ENCODE measurements at places on chromosomes 4 and X. TPM values are rescaled to one million over a fixed set of nuclear protein-coding genes. Genes with fewer than 3 reads are reported as not detected.

DNA sequence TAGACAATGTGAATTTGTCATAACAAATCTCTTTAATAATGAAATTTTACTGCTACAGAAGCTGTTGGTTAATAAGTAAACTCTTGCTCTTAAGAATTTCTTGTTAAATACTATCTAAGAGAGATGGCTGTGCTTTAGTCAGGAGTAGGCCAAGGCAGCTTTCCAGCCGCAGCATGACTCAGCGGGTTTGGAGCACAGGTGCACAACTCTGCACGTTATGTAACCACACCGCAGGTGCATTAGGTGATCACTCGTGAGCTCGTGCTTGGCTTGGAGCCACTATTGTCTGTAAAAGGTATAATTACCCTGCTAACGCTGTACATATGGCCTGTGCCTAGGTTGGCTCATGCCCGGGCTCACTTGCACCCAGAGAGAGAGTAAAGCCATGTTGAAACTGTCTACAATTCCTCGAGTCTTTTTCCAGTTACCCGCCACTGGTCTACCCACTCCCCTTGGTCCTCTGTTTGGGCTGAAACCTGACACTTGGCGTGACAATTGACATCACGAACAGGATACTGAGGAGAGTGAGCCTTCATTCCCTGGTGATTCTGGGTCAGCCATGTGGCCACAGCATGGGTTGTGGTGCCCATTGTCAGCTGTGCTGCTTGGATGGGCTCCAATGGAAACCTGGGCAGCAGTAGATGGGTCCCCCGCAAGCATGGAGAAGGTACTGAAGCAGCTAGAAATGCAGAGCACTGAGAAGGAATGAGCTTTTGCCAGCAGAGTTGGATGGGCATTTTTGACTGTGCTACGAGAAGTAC, 18.4 kb upstream of the ANAPC4 start:
- DNase-seq: peak; percentile 31

DNA sequence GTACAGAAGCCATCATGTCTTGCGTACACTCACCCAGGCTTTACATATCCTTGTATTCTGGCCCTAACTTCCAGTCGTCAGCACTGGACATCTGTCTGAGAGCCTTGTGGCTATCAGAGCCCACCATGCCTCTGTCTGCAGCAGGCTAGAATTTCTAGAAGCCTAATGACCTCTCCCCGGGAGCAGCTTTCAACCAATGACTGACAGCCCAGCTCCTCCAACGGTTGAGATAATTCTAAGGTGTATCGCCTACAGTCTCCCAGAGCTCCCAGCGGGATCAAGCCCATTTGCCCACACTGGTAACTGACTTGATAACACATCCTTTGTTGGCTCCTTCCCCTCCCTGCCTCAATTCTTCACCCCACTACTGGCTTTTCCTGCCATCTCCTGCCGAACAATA, 562.8 kb downstream of the BCOR start:
- DNase-seq: no peak

DNA sequence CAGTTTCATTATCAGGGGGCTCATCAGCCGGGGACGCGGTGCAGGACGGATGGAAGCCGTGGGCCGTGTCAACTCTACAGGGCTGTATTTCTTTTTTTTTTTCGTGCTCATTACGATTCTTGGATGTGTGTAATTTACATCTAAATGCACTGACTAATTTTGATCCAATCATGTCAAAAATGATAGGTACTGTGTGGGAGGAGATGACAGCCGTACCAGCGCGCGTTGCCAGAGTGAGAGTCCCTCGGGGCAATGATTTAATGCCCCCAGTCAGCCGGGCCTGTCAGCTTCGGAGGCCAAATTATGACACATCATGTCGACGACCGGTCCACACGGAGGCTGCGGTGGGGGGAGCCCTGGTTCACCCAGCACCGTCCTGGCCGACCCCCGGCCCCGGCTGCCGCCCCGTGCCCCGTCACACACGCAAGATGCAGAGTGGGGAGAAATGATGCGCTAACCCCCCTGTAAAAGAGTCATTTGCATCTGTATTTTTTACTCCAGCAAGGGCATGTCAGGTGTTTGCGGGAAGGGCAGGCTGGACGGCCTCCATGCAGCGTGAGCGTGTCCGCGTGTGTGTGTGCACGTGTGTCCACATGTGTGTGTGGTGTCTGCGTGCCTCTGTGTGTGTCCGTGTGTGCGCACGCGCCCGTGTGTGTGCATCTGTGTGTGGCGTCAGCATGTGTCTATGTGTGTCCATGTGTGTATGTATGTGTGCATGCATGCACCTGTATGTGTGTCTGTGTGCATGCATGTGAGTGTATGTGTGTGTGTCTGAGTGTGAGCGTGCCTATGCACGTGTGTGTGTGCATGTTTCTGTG, 74.3 kb upstream of the PPP2R3B start:
- DNase-seq: no peak

The AWAT1 gene
- total RNA-seq: not detected

GRCh38 chrX:12877386-12877785, 10.5 kb downstream of the TLR7 start:
- no peak for DNase-seq

GRCh38 chrX:19370061-19370460, 26.3 kb downstream of the PDHA1 start:
- no peak for DNase-seq

DNA sequence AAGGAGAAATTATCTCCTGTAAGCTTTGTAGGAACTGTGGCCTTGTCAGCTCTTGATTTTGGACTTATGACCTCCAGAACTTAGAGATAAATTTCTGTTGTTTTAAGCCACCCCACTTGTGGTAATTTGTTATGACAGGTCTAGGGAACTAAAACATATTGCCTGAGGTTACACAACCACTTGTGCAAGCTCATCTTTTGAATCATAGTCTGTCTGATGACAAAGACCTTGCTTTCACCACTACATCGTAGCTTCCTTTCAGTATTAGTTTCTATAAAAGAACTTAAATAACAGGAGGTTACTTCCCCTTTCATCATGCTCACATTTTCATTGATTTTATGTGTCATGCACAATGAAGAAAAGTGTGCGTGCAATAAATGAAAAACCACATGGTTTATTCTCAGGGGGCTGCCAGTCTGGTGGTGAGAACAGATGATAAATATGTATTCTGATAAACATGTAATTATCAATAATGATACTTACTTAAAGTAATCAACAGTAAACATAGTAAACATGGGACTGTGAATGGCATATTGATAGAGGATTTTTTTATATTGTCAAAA, 690.0 kb upstream of the HS3ST1 start:
- DNase-seq: no peak

DNA sequence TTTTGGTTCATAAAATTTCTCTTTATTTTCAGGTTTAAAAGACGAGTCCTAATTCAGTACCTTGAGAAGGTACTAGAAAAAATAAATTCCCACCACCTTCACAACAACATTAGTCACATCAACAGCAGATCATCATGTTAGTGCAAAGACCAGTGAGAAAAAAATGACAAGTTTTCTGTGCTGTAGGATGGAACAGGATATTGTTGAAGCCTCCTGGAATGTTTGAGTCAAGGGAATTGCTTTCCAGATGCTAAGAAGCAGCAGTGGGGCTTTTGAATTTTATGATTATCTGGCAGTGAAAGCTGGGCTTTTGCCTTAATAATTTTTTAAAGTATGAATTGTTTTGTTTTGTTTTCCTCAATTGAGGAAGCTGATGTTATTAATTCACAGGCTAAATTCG, 61.0 kb downstream of the INTS6L start:
- DNase-seq: no peak

DNA sequence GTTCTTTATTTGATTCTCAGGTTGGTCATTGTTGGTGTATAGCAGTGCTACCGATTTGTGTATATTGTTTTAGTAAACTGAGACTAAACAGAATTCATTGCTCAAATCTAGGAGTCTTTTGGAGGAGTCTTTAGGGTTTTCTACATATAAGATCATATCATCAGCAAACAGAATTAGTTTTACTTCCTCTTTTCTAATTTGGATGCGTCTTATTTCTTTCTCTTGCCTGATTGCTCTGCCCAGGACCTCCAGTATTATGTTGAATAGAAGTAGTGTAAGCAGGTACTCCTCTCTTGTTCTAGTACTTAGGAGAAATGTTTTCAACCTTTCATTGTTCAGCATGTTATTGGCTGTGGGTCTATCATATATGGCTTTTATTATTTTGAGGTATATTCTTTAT, 92.6 kb downstream of the IQCM start:
- no peak for DNase-seq

The MAMLD1 gene
- 0.92 TPM for total RNA-seq

DNA sequence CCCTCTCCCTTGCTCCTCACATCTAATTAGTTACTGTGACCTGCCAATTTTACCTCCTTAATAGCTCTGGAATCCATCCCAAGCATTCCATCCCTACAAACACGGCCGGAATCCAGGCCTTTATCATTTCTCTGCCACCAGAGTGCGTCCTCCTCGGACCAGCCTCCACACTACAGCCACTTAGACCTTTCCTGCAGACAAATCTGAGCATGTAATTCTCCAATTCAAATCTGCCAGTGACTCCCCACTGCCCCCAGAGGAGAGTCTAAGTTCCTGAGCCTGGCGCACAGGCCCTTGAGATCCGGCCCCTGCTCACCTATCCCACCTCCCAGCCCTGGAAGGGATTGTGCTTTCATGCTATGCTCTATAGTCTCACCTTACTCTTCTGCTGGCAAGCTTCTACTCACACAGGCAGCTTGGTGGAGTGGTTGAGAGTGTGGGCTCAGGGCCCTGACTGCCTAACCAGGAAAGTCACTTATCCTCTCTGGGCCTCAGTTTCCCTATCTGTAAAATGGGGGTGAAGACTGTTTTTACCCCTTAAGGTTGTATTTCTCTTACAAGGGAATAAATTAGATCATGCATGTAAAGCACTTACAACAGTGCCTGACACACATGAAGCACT, 31.2 kb downstream of the PJA1 start:
- peak; percentile 8 for DNase-seq

DNA sequence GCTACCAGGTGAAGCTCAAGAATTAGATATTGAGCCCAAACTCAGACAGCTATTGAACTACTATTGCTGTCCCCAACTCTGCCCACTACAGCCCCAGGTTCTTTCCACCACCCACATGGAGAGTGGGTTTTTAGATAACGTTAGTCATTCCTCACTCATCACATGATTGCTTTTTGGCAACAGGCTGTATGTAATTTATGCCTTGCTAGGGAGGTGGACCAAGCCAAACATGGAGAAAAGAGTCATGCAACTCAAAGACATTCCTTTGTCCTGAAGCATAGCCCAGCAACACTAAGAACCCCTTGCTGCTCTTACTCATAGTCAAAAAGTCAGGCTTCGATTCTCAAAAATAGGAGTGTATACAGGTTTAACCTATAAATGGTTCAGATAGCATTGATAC, 275.9 kb upstream of the VCX3A start:
- no peak for DNase-seq

The TMEM31 gene
- not detected for total RNA-seq

The PWWP3B gene
- total RNA-seq: 0.18 TPM

DNA sequence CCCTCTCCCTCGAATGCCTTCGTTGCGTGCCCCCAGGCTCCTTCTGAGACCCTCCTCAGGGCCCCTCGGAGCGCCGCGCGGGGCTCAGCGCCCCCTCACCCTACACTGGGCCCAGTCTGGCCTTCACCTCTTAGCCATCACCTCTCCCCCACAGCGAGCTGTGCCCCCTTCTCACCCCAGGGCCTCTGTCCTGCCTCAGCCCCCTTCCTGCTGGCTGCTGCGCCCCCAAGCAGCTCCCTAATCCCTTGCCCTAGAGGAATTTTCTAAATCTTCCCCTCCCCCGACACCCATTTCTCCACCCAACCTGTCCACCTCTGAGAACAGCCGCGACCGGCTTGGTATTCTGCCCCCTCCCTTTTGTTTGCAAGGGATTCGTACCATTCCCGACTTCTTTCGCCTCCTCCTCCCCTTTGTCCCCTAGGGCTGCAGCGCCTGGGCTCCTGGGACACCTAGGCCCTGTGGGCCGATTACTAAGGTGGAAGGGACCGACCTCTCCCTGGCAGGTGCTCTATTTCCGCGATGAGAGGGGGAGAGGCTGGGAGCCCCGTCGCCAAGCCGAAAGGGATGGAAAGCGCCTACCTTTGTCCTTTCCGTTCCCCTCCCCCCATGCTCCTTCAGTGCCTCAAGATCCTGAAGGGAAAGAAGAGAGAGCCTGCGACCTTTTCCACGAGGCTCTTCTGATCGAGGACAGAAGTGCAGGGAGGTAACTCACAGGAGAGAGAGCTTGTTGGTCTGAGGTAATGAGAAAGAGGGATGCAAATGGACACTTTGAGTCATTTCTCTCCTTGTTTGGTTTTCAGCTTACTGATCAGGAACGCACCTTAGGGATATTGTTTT, 10.9 kb downstream of the DLG3 start:
- DNase-seq: peak; percentile 61

- DNase-seq: no peak
Measured at GRCh38 chrX:78712336-78712735, 35.2 kb upstream of the LPAR4 start.

The ALAS2 gene
- not detected for total RNA-seq

- DNase-seq: no peak
Measured at GRCh38 chr4:94378047-94378446, 35.4 kb upstream of the HPGDS start.

DNA sequence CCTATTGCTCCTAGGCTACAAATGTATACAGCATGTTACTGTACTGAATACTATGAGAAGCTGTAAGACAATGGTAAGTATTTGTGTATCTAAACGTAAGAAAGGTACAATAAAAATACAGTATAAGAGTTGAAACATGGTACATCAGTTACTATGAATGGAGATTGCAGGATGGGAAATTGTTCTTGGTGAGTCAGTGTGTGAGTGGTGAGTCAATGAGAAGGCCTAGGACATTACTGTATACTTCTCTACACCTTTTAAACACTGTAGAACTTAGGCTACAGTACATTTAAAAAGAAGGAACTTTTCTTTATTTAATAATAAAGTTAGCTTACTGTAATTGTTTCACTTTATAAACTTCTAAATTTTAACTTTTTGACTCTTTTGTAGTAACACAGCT, 2603.2 kb downstream of the PCDH7 start:
- DNase-seq: no peak
